ENCODE measurements at places on chromosomes 2 and 18.

DNA sequence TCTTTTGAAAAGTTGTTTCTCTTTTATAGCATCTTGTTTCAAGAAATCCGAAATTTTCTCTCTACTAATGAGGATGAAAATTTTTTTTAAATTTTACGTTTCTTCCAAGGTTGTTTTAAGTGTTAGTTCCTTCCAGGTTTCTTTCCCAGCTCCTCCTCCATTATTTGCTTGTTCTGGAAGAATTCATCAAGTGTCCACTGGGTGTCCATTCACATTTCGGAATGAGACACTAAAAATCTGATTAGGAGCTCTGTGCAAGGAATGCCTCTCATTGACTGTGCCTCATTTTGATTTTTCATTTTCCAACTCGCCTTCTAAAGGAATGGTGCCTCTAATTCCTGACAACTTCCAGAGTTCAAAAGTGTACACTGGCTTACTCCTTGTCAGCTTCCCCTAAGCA, 6.1 kb downstream of the SP100 start:
- no peak for DNase-seq

GRCh38 chr2:196513796-196514526, 125.6 kb upstream of the CCDC150 start:
- DNase-seq = no peak

DNA sequence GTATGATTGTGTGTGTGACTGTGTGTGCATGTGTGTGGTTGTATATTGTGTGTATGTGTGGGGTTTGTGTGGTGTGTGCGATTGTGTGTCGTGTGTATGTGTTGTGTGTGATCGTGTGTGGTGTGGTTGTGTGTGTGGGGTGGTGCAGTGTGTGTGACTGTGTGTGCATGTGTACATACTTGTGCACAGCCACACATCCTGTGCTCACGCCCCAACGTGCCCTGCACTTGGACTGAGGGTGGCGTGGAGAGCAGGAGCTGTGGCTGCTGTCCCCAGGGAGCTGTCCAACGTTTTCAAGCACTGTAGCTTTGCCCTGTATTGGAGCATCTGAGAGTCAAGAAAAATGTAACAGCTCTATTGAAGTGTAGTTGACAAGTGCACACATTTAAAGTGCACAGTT, 243.2 kb upstream of the HDAC4 start:
- DNase-seq = no peak

DNA sequence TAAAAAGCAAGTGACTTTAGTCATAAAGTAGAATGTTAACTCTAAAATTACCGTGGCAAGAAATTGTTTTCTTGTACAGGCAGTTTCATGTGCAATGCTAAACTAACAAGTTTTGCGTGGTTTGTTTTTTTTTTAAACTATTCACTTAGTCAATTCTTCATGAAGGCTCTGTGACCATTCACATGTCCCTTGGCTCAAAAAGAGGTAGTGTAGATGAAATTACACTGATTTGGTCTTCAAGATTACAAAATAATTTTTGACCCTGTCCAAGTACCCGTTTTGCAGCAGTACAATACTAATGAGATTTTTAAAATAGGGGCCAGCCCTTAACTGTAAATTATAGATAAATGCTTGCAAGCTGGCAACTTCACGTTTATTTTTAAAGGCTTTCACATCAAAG, 1.3 kb downstream of the TMEM131 start:
- no peak for DNase-seq

GRCh38 chr2:124339709-124340108, 314.6 kb downstream of the CNTNAP5 start:
- DNase-seq = no peak

DNA sequence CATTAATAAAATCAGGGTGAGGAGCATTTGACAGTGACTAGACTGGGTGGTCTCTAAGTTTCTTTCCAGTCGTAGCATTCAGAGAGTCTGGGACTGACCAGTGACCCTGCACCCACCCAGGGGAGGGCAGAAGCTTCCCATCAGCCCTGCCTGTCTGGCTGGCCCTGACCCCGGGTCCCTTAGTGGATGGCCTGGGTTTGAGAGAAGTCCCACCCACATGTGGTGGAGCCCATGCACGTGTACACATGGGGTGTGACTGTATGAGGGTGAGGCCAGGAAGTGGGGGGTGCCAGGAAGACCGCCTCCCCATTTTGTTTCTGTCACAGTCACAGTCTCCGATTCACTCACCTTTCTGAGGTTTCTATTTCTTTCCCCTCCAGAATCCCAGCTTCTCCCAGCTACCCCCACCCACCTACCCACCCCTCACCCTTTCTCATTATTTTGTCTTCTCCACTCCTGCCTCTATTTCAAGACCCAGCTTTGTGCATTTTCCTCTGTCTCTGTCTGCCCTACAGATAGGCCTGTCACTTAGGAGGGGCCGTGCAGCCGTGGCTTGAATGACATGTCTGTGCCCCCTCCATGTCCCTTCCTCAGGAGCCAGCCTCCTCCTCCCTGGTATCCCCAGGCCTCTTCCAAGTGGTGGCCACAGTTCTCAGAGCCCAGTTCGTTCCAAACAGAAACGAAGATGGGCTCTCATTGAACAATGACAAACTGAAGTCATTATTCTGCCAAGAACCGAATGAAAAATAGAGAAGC, 13.6 kb downstream of the CIB4 start:
- DNase-seq = no peak

DNA sequence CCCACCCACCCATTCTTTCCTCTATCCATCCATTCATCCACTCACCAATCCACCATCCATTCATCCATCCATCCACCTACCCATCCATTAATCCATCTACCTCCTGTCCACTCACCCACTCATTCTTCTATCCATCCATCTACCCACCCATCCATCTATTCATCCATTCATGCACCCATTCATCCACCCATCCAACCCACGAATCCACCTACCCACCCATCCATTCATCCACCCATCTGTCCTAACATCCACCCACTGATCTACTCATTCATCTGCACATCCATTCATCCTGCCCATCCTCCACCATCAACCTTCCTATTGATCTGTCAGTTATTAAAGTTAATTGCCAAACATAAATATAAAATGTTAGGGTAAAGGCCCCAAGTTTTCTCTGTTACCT, 25.6 kb downstream of the LDLRAD4 start:
- DNase-seq = no peak

GRCh38 chr2:180050246-180050645, 43.1 kb upstream of the CWC22 start:
- DNase-seq = no peak

- no peak for DNase-seq
Measured at GRCh38 chr18:35490894-35491699, 6.7 kb downstream of the INO80C start.

GRCh38 chr18:54689319-54689718, 98.3 kb downstream of the DYNAP start:
- DNase-seq = no peak

- DNase-seq = no peak
Measured at GRCh38 chr18:50820901-50821520, 1.2 kb upstream of the MRO start.

DNA sequence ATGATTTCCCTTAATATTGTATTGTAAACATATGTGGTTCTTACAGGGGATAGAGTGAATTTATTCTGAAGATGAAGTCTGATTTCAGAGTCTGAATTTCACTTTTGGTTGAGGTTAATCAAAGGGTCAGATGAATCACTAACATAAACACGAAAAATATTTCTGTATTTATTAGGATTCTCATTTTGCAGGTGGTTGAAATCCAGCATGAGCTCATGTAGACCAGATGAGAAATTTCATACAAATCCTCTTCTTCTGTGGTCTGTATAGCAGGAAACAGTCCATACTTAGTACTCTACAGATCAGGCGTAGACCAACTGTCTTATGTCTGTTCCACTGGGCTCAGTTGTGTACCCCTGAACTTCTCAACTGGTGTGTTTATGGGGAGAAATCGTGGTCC, 157.8 kb downstream of the BABAM2 start:
- no peak for DNase-seq

GRCh38 chr18:31301201-31301655, 16.7 kb upstream of the DSG1 start:
- no peak for DNase-seq

GRCh38 chr2:189442468-189442867, 1.2 kb downstream of the WDR75 start:
- DNase-seq = no peak

GRCh38 chr2:188937228-188938220, 36.6 kb upstream of the COL3A1 start:
- DNase-seq = no peak

DNA sequence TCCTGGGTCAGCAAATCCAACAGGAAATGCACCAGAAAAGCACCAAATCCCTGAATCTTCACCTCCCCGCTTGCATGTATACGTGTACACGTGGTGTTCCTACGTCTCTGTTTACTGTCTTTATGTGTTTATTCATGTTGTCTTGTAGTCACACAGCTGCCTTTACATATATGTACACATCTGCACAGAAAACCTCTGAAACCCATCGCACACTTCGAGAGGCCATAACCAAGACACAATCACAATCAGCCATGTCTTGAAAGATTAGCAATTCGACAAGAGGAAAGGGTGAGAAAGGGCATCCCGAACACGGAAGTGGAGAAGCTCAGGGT, 98.1 kb downstream of the PLB1 start:
- DNase-seq = no peak

- DNase-seq = no peak
Measured at GRCh38 chr2:223363085-223363484, 239.1 kb downstream of the SCG2 start.

DNA sequence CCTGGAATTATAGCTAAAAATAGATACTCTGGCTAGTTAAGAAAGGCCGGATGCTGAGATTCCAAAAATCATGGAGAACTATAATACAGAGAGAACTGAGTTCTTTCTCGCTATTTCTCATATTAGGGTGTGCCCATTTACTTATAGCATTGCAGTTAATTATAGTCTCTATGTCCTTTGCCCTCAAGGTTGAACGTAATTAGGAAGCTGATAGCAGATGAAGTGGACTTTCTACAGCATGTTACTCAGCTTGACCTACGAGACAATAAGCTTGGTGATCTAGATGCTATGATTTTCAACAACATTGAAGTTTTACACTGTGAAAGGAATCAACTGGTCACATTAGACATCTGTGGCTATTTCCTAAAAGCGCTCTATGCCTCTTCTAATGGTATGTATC, 187.4 kb downstream of the PHLPP1 start:
- DNase-seq = no peak

GRCh38 chr2:73109431-73110167, 3.1 kb downstream of the RAB11FIP5 start:
- DNase-seq = no peak

- no peak for DNase-seq
Measured at GRCh38 chr18:11902522-11903292, 5.4 kb downstream of the MPPE1 start.

DNA sequence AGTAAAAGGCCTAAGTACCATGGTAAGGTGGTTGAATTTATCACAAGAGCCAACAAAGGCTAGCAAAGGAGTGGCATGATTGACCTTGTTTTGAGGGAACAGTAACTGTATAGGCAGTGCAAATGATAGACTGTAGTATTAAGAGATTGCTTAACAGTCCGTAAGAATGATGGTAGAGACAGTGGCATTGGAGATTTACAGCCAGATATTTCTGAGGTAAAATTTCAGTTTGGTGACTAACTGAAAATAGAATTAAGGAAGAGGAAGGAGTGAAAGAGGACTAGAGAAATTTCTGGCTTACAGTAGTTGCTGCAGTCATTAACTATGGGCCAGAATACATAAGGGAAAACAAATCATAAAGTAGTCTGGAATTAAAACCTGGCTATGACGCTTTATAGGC, 4.4 kb upstream of the BAZ2B start:
- DNase-seq = no peak

GRCh38 chr2:65638443-65638842, 206.0 kb upstream of the SPRED2 start:
- DNase-seq = no peak

GRCh38 chr2:239261796-239262483, 138.9 kb downstream of the HDAC4 start:
- no peak for DNase-seq

- DNase-seq = no peak
Measured at GRCh38 chr2:241816431-241817121, 7.6 kb downstream of the NEU4 start.

- no peak for DNase-seq
Measured at GRCh38 chr2:85777441-85777861, 23.7 kb downstream of the ATOH8 start.

- DNase-seq = no peak
Measured at GRCh38 chr2:38911191-38911590, 21.5 kb downstream of the ARHGEF33 start.

DNA sequence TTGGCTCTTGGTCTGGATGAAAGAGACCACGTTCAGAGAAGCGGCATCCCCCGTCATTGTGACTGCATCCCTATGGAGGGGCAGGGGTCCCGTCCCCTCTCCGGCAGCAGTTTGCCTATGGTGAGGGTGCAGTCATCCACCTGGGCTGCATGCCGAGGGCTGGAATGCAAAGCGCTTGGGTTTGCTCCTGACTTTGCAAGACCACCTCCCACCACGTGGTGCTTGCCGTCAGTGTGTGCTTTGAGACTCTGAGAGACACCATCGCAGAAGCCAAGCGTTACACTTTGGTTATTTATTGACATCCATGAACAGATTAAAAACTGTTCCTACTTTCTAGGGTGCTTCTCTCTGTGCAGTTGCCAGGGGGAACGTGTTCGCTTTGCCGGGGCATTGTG, 59.5 kb downstream of the SH3RF3 start:
- no peak for DNase-seq

DNA sequence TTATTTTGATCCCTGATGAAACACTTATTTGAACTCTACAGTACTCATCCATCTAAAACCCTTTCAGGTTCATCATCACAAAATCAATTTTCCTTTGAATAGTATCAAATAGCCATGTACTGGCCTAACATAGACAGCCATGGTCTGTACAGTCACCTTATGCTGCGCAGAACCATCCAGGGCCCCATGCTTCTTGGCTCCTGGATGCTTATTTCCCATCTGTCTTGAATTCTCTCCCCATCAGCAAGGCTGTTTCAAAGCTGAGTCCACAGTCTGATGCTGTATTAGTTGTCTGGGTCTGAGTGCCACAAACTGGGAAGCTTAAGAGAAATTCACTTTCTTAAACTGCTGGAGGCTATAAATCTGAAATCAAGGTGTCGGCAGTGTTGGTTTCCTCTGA, 290.2 kb downstream of the OSR1 start:
- DNase-seq = no peak

DNA sequence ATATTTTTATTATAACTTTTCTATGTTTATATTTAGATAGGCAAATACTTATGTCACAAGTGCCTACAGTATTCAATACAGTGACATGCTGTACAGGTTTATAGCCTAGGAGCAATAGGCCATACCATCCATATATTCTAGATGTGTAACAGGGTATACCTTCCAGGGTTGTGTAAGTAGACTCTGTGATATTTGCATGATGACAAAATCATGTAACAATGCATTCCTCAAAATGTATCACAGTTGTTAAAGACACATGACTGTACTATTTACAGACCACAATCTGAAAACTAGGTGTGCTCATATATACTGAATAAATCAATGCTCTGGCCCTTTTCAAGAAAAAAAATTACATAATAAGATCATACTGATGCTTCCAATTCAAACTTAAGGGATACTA, 433.2 kb upstream of the RGPD4 start:
- DNase-seq = no peak
